ENCODE measurements at places on chromosomes 6 and 20.

DNA sequence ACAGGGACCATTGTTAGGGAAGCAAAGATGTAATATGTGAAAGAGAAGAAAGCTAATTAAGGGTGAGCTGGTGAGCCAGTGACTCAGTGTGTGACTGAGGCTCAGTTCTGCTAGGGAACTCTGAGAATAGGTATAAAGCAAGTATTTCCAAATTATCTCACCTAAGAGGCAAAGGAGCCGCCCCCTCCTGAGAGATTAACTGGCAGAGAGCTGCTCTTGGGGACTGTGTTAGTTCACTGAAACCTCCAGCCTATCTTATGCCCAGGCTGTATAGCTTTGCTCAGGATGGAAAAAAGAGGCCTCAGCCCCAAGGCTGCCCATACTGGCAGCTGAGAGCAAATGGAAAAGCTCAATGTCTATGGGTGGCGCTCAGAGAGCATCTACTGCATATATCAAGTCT, 152.0 kb downstream of the PAK5 start:
- no peak for DNase-seq

DNA sequence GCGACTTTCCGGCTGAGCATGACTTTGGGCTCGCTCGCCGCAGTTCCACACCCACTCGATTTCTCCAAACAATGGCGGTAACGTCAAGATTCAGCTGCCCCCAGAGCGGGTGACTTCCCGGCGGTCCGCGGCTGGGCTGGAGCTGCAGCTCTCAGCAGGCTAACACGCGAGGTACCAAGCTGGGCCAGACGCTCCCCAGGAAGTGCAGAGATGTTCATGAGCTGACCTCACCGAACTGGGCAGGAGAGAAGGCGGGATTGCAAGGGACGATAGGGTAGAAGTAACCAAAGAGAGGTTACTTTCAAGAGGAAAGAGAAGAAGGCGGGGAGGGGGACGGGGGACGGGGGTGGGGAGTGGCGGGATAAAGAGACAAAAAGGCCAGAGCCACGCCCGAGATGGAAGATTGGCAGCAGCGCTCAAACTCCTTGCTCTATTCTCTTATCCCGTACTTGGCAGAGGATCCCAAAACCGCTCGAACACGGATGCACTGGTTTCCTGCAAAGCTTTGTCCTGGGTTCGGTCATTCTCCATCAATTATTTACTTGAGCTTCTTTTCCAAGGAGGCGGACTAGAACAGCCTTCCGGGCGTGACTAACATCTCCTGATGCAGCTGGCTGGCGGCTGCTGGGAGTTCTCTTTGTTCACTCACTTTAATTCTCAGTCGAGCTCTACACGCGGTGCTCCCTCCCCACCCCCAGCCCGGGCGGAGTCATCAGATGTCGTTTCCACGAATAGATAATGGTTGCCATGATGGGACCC, at the start of gene MTCL3:
Gene MTCL3 (minus strand): TSS at position 626 of the 759 bp plus-strand sequence.
- DNase-seq = peak; percentile 32

DNA sequence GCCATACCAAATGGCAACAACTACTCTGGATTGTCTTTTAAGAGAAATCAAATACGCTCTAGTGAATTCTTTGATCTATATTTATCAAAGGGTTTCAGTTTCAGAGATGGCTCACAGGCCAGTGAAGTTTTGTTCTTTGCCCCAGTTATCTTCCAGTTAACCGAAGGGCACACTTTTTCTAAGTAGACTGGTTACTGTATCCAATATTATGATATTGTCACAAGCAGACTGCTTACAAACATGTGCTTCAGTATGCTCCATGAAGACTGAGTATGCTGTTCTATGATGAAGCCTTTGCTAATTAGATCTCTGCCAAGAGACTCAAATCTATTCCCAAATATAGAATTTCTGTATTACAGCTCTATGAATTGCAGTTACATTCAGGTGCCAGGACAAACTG, 181.1 kb downstream of the REV3L start:
- no peak for DNase-seq

- no peak for DNase-seq
Observed at GRCh38 chr20:46905364-46906125, 10.9 kb downstream of the EYA2 start.
